Mesenchymal stem cell (in vitro differentiated cells and primary cell): ENCODE measurements at places on chromosomes 7 and 10.

GRCh38 chr10:44973323-44974081, 5.1 kb downstream of the DEPP1 start:
- no peak for DNase-seq

- DNase-seq, result no peak
These were observed 52.3 kb downstream of the GLRX3 start for GRCh38 chr10:130188195-130189175.

- DNase-seq, result no peak
These were observed 19.8 kb downstream of the YKT6 start for GRCh38 chr7:44220358-44221112.

DNA sequence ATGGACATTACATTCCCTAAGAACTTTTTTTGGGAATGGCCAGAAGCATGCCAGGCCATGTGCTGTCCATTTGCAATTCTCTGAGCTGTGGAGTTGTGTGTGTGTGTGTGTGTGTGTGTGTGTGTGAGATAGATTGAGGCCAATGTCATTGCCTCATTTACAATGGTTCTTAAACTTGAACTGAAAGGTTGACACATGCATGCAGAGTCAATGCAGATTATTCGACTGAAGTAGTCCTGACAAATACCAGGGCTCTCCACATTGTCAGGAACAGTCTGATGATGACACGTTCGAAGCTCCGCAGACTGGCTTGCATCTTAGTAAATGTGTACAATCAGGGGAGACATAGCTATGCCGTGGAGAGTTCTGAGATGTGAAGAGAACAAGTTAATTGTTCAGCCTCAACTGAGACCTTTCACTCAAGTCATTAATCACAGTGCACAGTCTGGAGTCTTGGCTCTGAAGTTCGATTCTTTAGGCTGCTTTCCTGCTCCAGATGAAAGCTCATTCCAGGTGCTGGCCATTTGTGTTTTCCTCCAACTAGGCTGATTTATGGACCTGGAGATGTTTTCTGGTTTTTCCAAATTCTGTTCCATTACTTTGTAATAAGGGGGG, 921.9 kb downstream of the LRMDA start:
- peak; percentile 77 for DNase-seq

DNA sequence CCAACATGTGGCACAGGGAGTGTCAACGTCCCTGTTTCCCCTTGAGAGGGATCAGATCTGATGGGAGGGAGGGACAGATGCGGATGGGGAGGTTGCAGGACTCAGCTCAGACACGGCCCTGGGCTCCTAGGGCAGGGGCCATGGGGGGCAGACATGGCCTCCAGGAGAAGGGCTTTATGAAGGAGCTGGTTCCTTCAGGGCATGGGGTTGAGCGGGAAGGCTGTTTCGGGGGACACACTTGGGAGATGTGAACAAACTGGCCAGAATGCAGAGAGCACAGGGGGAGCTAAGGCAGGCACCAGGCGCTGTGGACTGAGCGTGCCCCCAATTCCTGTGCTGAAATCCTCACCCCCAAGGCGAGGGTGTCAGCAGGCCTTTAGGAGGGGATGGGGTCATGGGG, 581.9 kb upstream of the FOXK1 start:
- DNase-seq, result no peak

DNA sequence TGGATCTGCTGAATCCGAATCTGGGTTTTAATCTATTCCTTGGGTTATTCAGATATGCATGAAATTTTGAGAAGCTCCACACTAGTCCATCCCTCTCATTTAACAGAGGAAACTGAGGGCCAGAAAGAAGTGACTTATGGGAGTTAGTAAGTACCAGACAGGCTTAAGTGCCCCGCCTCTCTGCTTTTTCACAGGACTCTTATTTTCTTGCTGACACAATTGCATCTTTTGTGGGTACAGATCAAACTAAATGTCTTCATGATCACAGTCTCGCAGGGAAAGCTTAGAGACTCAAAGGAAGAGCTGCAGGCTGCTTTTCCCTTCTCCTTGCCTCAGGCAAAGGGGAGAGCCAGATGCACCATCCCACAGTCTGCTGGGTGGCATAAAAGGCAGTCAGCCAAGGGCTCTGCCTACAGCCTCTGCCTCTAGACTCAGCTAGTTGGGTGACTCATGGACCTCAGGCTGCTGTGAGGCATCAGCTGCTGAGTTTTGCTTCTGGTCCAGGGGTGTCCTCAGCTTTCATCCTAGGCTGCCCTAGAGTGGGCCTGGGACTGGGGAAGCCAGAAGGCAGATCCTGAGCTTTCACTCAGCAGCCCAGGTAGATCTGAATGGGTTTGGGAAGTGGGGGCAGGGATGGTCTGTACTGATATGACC, 11.6 kb downstream of the GOLGA7B start:
- peak; percentile 23 for DNase-seq

DNA sequence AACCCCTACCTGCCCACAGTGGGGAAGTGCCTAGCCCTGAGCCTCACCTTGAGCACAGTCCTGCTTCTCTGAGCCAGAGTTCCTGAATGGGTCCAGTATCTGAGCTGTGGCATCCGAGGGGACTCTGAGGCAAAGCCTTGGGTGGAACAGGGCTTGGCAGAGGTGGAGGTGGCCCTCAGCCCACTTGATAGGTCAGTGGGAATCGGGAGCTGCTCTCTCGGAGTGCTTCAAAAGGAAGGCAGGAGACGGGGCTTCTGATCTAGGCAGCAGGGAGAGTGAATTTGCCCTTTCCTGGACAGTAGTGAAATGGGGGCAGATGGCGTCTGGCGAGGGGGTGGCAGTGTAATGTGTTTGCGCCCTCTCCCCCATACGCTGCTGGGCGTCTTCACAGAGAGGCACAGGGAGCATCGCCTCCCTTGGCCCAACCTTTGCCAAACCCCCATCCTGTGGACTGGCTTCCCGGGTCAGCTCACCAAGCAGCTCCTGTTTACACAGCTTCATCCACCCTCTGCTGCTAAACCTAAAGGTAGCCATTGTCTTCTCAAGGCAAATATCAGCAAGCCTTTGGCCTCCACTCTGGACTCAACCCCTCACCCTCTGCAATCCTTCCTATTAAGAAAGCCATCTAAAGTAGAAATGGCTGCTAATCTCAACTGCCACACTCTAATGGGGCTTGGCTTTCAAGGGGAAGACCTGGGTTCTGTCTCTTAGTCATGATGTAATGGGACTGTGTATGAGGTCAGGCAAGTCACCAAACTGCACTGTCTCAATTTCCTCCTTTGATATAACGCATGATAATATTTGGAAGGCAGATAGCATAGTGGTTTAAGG, 21.1 kb upstream of the VDAC2 start:
- DNase-seq, result no peak
